Left ventricle myocardium superior (tissue), 1 donor: ENCODE measurements at places on chromosomes 1 and 21. TPM values are rescaled to one million over a fixed set of nuclear protein-coding genes. Genes with fewer than 3 reads are reported as not detected.

Gene LHX8
- not detected for total RNA-seq

Gene MSH4
- total RNA-seq: 0.40 TPM

Gene SCCPDH
- total RNA-seq: 30.8 TPM

DNA sequence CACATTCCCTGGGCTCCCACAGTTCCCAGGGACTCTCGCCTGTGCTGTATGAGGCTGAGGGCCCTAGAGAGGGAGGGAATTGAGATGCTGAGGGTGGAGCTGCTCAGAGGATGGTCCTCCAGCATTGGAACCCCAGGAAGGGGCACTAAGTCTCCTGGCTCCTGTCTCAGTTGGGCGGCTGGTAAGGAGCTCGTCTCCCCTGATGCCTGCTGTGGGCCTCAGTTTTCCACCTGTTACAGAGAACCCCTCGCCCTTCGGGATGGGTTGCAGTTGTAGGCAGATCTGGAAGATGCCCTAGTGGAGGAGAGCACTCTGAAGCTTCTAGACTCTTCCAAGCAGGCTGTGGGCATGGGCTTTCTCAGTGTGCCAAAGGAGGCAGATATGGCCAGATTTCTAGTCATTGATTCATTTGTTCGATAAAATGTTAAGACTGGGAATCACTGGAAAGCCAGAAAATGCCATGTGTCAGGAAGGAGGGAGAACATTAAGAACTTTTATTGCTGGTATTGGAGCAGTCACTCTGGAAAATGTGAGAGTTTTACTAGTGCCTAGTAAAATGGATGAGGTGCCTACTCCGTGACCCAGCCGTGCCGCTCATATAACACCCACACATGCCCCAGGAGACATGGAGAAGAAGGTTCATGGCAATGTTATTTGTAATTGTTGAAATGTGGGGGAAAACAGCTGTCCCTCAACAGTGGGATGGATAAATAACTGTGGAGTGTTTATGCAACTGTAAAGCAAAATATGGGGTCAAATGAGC lies 828 bp upstream of the MYBPH start:
- DNase-seq: no peak

DNA sequence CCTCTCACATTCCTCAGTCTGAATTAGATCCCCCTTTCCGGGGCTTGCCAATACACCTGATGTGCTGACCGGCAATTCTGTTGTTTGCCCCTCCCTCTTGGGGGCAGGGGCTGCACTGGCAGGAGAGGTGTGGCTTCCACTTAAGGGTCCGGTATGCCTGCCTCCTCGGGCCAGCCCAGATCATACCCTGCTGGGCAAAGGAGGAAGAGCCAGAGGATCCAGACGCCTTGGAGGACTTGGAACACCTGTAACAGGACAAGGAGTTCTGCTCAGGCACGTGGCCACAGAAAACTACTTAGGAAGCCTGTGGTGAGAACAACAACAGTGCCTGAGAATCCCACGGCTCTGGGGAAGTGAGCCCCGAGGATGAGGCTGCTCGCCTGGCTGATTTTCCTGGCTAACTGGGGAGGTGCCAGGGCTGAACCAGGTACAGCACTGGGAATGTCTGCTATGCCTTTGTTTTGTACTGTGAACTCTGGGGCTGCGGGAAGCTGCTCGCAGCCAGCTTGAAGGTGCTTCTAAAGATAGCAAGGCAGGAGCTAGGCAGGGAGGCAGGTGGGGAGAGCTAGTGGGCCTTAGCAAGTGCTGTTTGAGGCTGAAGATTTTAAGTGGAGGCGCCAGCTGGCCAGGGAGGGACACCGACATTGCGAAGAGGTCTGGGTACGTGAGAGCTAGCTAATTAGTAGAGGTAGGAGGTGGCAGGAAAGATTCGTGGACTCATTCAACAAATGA lies at the start of gene SMPDL3B:
TSS of gene SMPDL3B (plus strand) at position 183 of the 732 bp plus-strand sequence. CDS start at position 367, 184 bp downstream.
- DNase-seq: no peak

DNA sequence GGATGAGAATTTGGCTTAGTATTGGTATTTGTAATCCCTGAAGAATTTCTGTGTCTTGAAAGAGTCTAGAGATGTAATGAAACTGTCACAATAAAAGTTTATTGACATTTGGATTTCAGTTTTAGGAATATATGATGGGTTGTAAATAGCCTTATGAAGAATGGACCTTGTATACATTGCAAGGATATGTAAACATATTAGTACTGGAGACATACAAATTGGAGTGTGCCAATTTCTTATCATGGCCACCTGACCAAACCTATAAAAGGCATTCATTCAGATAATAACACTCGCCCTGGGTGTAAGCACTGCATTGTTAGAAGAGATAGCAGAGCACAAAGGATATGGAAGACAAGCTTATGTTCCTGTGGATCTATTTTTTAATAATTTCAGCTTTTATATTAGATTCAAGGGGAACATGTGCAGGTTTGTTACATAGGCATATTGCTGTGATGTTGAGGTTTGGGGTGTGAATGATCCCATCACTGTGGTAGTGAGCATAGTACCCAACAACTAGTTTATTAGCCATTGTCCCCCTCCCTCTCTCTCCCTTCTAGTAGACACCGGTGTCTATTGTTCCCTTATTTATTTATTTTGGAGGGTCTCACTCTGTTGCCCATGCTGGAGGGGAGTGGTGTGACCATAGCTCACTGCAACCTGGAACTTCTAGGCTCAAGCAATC lies 8.6 kb downstream of the S1PR1 start:
- DNase-seq: no peak

GRCh38 chr1:200376528-200376927 lies 33.3 kb downstream of the ZNF281 start:
- no peak for DNase-seq

GRCh38 chr1:3698660-3699408 lies 46.5 kb downstream of the TP73 start:
- DNase-seq: no peak

DNA sequence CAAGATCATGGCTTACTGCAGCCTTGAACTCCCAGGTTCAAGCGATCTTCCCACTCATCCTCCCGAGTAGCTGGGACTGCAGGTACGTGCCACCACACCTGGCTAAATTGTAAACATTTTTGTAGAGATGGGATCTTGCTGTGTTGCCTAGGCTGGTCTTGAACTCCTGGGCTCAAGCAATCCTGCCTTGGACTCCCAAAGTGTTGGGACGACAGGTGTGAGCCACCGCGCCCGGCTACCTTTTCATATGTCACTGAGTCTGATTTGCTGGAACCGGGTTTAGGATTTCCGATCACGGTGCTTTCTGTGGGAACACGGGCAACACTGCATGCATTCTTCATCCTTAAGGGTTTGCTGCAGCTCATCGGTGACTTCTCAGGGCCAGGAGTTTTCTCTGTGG lies 32.2 kb upstream of the PCBP3 start:
- DNase-seq: no peak

- no peak for DNase-seq
Measured at GRCh38 chr1:233343262-233343661, 15.7 kb downstream of the MAP3K21 start.

DNA sequence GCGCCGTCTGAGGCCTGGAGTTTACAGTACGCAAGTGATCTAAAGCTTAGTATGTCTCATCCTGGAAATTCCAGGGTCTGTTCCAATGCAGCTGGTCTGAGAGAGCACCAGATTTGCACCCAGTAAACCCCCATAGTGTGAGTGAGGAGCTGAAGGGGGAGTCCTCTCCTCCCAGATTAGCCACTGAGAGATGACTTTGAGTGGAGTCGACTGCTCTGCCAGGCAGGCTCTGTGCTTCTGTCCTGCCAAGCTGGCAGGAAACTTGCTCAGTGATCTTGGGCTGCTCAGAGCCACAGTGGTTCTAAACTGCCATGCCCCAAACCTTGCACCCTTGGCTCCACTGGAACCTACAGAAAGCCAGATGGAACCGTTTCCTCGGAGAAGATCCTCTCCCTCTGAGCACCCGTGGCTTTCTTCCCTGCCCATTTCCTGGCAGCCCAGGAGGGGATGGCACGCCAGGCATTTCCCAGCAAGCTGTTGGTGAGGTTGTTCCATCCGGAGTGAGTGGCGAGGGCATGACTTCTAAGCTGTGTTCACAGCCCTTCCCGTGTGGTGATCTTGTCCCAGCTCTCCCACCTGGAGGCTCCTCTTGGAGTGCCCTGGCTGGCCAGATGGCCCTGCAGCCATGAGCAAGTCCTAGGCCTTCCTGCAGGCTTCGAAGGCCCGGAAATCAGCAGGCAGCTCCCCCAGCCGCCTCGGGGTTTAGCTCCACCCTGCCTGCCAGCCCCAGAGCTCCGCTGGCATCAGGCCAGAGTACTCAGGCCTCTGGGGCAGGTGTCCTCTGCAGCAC lies 125.9 kb upstream of the VAMP3 start:
- peak; percentile 85 for DNase-seq

DNA sequence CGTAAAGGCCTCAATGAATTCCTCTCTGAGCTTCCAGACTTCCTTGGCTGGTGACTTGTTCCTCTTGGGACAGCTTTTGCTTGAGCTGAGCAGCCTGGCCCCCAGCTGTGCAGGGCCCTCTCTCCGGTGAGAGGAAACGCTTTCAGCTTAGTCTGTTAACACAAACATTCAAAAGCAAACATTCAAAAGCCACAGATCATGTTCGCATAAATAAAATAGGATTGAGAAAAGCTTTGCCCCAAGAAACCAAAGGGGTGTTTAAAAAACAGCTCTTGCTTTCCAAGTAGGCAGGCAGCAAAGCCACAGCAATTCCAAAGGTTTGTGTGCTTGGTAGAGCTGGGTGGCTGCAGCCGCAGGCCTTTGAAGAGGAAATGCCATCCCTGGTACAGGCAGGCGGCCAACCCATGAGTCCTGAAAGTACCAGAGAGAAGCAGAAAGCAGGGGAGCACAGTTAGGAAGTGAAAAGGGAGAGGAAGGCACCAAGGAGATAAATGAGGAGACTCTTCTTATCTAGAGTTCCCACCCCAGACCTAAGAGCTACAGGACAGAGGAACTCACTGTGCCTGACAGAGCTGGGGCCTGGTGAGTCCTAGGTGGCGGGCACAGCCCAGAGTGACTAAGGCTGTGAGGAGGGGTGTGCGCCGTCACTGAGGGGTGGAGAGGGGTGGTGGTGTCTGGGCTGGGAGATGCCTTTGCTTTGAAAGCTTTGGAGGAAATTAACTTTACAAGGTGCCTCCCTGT lies 48.4 kb downstream of the CCN1 start:
- peak; percentile 73 for DNase-seq

DNA sequence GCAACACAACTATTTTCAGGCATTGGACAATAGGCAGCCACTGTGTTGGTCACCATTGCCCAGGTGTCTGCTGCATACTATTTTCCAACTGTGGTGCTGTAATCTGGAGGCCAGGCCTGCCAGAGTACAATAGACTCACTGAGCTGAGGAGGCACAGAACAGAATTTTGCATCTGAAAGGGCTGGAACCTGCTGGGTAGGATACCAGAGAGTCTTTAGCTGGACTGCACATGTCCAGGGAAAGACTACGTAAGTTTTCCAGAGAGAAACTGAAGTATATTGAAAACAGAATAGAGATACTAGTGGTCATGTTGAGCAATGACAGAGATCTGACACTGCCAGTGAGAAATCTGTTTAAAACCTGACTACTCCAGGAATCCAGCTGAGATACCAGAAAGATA lies 200.8 kb downstream of the RASAL2 start:
- no peak for DNase-seq

- no peak for DNase-seq
Measured at GRCh38 chr1:234665975-234666605, 56.1 kb upstream of the IRF2BP2 start.

DNA sequence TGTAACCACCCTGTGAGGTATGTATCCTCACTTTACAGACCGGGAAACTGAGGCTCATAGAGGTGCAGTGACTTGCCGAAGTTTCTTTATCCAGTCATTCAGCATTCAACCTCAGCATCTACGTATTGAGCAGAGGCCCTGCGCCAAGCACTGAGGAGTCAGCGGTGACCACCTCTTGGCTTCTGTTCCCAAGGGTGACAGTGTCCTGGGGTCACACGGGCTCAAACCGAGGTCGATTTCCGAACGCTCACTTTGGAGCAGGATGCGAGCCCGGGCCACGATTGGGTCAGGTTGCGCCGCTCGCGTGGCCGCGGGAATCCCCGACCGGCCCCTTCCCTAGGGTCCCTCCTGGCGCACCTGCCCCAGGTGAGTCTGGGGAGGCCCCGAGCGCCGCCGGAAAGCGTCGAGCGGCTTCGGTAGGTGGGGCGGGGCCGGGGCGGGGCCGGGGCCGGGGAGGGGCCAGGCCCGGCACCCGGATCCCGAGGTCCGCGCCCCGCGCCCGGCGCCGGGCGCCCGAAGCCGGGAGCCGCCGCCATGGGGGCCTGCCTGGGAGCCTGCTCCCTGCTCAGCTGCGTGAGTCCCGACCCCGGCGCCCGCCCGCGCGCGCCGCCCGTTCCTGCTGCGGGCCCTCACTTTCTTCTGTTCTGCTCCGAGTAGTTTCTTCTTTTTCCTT lies at the start of gene SERINC2:
TSS of gene SERINC2 (plus strand) at position 482 of the 673 bp plus-strand sequence. CDS start at position 535, 53 bp downstream.
- peak; percentile 50 for DNase-seq

GRCh38 chr1:19644395-19644680 lies 227 bp downstream of the NBL1 start:
- DNase-seq: no peak

GRCh38 chr1:93703643-93704042 lies 22.0 kb upstream of the BCAR3 start:
- no peak for DNase-seq
